ENCODE measurements at places on chromosomes 6 and 20.
A peak's percentile ranks its signal among the peaks of the same experiment; 100 is the strongest.

DNA sequence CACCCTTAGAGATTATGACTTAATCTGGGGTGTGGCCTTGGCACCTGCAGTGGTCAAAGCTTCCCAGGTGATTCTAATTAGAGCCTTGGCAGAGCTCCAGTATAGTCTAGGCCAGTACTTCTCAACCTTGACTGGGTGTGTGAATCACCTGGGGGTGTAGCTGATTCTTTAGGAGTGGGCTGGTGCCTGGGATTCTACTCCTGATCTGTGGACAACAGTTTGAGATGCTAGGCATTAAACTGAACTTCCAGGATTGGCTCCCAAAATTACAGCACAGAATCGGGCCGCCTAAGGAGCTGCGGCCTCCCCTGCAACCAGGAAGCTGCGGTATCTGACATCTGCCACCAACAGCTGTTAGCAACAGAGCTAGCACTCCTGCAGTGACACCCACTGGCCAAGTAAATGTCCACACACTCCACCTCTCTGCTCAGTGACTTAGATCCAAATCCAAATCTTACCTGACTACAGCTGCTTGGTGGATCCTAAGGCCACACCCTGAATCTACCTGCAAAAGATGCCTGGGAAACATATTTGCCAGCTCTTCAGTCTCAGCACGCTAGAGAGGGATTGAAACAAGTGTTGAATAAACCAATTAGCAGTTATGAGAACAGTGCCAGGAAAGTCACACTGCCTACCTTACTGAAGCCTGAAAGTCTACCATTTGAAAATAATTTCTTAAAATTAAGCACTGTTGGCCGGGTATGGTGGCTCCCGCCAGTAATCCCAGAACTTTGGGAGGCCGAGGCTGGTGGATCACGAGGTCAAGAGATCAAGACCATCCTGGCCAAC is 126.7 kb downstream of the UNC5CL start:
- peak; percentile 58 for DNase-seq

GRCh38 chr6:67544851-67545452 is 1090.1 kb upstream of the ADGRB3 start:
- DNase-seq = no peak

GRCh38 chr6:75422024-75422639 is 71.5 kb downstream of the FILIP1 start:
- DNase-seq = no peak

DNA sequence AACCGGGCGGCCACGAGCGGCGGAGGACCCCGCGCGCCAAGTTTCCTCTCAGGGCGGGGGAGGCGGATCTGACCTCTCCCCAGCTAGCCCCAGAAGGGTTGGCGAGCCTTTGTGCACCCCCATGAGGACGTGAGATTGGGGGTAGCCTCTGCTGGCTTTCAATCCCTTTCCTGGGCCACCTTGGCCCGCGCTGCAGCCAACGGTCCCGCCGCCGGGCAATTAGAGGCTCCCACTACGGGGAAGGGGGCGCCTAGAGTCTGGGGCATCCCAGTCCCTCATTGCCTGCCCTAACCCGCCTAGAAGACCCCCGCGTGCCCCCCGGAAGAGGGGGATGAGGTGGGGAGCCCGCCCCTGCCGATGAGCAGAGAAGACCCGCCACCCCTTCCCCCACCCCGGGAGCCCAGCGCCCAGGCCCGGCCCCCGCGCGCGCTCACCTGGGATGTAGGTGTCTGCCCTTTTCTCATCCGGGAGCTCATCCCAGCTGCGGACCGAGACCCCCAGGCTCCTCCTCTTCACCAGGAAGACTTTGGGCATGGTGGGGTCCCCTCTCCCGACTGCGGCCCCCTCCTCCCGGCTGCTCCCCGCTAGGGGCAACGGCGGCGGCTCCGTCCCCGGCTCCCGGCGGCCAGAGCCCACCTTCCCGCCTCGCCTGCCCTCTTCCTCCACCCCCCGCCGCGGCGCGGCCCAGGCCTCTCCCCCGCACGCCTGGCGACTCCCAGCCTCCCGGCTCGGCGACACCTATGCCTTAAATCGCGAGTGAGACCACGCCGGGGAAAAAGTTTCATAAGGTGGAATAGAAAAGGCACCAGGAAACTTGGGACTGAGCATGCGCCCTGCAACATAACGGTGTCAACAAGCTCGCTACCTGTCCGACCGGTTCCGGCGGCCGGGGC is at the start of gene OVOL2:
TSS of gene OVOL2 (minus strand) at position 816 of the 893 bp plus-strand sequence. CDS start at position 534, 282 bp downstream.
- peak; percentile 28 for DNase-seq

DNA sequence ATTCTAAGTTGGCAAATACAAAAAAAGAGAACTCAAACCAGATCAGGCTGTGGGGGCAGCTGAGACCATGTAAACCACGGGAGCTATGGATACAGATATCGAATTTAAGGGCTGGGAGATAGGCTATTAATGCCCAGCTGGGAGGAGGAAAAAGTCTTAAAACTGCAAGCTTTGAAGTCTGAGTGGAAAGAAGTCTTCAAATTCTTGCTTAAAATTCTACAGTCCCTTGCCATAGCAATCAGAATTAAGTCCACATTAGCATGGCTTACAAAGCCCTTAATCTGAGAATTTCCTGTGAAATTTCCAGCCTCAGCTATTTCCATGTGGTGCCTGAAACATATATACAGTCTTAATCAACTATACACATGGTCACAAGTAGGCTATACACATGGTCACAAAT is 465.0 kb upstream of the HSF2 start:
- DNase-seq = no peak

- no peak for DNase-seq
Observed at GRCh38 chr20:41177636-41178035, 40.3 kb downstream of the PLCG1 start.

GRCh38 chr20:61927193-61927825 is 138.4 kb downstream of the TAF4 start:
- no peak for DNase-seq

GRCh38 chr6:114096561-114097172 is 125.7 kb upstream of the HDAC2 start:
- DNase-seq = no peak

DNA sequence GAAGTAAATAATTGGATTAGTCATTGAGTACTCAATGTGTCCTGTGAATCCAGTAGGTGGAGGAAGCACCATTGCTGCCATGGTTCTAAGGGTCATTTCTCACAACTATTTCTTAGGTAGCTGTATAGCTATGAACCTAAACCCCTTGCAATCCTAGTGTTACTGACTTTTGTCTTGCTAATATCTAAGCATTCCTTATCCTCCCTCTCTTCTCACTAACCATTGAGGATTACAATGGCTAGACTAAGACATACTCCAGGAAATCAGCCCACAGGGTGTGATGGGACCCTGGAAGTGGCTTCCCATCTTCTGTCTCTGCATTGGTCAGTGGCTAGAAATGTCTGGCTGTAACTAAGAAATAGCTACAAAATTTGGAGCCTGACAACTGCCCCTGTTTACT is 27.3 kb upstream of the FOXA2 start:
- DNase-seq = no peak

DNA sequence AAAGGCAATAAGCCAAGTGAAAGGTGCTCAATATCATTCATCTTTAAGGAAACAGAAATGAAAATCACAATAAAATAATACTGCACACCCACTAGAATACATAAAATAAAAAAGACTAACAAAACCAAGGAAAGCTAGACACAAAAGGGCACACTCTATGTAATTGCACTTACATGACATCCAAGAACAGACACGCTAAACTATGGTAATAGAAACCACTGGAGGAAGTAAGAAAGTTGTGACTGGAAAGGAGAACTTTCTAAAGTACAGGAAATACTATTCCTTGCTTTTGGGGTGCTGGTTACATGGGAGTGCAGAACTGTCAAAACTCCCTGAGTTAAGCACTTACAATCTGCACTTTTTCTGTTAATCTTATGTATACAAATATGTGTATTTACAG is 253.7 kb upstream of the RUNX2 start:
- DNase-seq = no peak

DNA sequence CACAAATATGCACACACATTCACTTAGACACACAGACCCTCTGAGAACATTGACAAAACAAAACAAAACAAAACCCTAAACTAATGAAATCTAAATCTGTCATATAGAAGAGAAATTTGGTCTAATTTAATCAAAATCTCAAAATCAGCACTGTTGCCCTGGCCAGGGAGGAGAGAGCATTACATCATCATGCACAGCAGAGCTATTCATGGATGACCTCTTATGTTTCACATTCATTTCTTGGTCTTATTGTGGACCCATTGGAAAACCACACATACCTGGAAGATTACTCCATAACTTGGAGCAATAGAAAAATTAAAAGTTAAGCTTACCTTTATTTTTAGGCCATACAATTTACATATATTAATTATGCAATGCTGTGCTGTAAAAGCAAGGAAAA is 1223.6 kb upstream of the GJE1 start:
- no peak for DNase-seq

GRCh38 chr6:72976484-72976883 is 248.8 kb downstream of the KHDC1L start:
- no peak for DNase-seq

GRCh38 chr20:40668449-40669228 is 20.4 kb downstream of the MAFB start:
- no peak for DNase-seq

DNA sequence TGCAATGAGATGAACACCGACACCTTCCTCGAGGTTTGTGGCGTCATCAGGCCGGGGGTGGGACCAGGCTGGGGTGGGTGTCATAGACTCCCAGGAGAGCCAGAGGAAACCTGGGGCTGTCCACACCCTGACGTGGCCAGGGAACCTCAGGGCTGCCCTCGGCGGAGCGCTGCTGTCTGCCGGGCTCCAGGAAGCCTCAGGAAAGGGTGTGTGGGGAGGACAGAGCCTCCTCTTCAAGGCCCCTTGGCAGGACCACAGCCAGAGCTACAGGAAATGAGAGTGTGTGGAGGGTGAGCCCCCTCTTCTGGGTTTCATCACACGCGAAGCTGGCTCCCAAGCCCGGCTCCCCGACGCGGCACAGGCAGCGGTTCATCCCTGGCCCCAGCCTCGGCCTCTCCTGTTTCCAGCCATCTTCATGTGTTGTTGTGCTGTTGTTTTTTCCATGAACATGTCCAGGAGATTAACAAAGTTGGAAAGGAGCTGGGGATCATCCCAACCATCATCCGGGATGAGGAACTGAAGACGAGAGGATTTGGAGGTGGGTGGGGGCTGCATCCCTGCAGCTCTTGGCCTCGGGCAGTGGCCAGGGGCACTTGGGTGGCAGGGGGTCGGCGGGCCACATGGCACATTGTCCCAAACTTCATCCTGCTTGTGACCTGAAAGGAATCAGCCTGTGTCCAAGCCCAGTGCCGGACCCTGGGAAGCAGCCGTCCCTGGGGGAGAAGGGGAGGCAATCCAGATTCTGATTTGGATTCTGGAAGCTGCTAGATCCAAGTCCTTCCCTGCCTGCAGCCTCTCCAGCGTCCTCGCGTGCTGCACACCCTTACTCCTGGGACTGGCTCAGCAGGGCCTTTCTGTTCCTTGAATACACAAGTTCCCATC is 6.4 kb downstream of the NPEPL1 start:
- DNase-seq = no peak

DNA sequence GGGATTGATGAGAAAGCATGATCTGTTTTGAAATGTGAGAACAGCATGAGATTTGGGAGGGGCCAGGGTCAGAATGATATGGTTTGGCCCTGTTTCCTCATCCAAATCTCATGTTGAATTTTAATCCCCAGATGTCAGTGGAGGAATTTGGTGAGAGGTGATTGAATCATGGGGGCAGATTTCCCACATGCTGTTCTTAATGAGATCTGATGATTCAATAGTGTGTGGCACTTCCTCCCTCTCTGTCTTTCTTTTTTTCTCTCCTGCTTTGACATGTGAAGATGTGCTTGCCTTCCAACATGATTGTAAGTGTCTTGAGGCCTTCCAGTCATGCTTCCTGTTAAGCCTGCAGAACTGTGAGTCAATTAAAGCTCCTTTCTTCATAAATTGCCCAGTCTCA is 1060.3 kb upstream of the CITED2 start:
- no peak for DNase-seq

DNA sequence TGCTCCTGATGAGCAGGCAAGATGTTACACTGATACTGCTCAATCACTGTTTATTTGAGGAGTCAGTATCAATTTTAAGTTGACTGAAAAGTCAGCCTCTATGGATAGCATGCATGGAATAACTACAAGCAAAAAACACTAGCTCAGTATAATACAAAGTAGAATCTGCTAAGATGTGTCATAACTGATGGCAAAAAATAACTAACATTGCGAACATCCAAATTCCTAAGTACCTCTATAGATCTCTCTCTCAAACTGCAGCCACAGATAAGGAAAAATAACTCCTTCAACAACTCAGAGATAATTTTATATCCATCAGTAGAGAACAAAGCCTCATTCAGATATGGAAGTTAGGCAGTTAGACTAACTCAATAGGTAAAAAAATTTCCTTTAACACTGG is 16.3 kb downstream of the HDAC2 start:
- no peak for DNase-seq

DNA sequence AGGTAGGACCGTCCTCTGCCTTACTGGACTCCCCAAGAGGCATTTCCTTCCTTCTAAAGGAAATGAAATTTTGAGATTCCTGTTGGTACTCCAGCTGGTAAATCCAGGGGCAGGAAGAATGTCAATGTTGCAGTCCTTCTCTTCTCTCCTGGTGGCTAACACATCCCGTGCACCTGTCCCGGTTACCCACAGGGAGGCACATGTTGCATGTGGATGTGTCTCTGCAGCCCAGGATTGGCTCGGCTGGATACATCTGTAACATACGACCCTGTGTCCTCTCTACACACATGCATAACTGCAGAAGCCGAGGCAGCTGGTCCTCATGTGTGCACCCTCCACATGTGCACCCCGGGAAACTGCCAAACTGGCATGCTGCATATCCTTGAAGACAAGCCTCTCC is 1.3 kb upstream of the LRFN2 start:
- DNase-seq = no peak

DNA sequence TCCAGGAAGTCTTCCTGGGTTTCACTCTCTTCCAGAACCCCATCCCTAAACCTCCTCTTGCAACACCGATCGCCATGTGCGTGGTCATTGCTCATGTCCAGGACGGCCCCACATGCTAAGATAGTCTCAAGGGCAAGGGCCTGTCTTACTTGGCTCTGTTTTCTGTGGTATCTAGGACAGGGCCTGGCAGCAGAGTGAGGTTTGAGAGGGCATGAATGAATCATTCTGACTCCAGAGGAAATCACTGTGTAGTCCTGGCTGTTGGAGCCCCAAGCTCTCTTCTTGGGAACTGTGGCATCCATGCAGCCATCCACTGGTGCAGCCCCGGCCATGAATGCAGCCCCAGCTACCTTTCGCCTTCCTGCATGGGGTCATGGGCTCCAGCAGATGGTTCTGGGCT is 12.4 kb downstream of the SIRPA start:
- no peak for DNase-seq

- no peak for DNase-seq
Observed at GRCh38 chr20:47506335-47506734, 4.6 kb downstream of the NCOA3 start.
